T-helper 17 cell (primary cell): ENCODE measurements at places on chromosomes 11 and 22. TPM values are rescaled to one million over a fixed set of nuclear protein-coding genes. Genes with fewer than 3 reads are reported as not detected.

LIPT2 gene
- total RNA-seq = 6.8 TPM

FGF3 gene
- not detected for total RNA-seq

MUC5AC gene
- not detected for total RNA-seq

PDE3B gene
- total RNA-seq = 68.9 TPM

LDLRAD3 gene
- total RNA-seq = 0.42 TPM

CENPM gene
- 26.9 TPM for total RNA-seq

MMP27 gene
- total RNA-seq = not detected

TYR gene
- not detected for total RNA-seq

MUC5B gene
- not detected for total RNA-seq
